Hindlimb muscle (tissue), 1 donor: ENCODE measurements at places on chromosomes 4 and X.

DNA sequence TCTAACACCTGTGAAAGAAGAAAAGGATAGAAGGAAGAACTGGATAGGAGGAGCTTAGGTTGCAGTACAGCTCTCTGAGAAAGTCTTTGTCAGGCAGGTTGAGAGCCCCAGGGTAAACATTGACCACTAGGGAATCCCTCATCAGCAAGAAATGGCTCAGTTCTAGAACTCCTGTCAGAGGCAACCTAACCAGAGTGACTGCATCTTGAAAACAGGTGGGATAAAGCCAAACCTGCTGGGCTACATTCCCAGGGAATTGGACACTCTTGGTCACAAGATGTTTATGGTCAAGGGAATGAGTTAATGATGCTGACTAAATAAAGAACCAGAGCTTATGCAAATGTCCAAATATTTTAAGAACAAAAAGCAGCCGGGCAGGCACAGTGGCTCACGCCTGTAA, 108.3 kb upstream of the MED14 start:
- no peak for DNase-seq

GRCh38 chr4:139022835-139023234, 7.3 kb downstream of the NOCT start:
- no peak for DNase-seq

- no peak for DNase-seq
Observed at GRCh38 chr4:120724656-120725055, 197.9 kb downstream of the PRDM5 start.

- no peak for DNase-seq
Observed at GRCh38 chr4:101418055-101418454, 70.7 kb upstream of the PPP3CA start.
